ENCODE measurements at places on chromosomes 7 and 10.

DNA sequence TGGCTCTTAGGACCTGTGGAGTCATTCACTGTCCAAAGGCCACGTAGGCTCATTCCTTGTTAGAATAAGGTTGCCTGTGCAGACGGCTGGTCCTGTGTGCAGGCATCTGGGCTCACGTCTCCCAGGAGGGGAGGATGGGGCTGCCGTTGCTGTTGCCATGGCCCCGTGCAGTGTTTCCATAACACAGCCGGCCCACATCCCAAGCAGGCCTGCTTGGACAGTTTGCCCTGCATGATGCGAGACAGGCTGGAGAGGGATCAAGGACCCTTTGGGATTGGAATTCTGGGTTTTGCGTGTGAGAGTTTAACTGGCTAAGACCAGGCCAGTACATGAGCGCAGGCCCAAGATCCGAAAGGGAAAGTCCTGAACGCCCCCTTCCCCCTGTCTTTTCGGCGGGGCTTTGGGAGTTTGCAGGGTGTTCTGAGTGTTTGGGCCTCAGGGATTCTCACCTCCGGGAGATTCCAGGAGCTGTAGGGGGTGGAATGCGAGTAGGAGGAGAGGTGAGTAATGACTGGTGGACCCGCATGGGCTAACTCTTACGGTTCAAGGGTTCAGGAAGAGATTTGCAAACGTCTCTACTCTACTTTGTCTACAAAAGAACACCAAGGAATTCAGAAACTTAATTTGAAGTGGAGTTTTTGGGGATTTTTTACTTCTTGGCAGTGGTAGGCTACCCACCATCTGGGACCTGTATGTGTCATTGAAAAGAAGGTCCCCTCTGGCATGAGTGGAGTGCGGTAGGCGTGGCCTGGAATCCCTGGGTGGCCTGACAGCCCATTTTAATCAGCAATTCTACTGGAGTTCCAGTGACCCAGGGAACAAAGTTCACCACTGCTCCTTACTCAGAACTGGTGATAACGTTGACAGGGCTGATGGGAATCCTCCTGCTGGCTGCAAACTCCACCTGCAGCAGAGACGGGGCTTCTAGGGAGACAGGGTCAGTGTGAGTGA lies 125.4 kb downstream of the ITIH5 start:
- H3K4me1 ChIP-seq, result peaks cover 8% of the 10 kb centered on the region
- H3K4me3 ChIP-seq, result no peak overlapping the region
- H3K27me3 ChIP-seq, result peaks cover 13% of the 10 kb centered on the region
- H3K36me3 ChIP-seq, result no peaks in the 10 kb centered on the region
- H3K27ac ChIP-seq, result no peak overlapping the region

DNA sequence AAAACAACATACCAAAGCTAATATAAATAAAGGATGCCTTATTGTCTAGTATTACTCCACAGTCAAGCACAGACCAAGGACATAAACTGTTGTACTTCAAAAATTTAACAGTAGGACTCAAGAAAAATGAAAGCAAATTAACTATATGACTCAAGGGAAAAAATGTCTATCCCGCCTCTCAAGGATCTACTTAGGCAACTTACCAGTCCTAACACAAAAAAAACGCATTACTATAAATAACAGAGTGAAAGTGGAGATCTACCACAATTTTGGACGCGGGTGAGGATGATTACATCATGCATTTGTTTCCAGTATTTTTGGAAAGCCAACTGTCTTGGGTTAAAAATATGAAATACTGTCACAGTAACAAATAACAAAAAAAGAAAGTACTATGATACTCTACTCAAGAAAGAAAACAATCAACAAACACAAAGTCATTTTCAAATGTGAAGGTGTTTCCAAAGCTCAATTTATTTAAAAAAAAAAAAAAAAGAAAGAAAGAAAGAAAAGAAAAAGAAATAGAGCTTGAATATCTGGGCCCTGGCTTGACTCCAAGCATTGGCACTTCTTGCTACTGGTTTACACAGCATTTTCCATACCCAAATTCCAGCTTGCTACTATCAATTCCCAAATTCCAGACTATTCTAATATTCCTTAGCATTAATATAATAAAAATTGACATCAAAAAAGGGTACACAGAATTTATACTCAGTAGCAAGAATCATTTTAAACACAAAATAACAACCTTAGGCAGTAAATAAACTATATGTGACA lies 99.4 kb downstream of the RSU1 start:
- no peaks in the 10 kb centered on the region for H3K4me1 ChIP-seq
- no peak for DNase-seq
- no peak overlapping the region for H3K27ac ChIP-seq
- no peak overlapping the region for H3K4me3 ChIP-seq

- no peak overlapping the region for H3K4me3 ChIP-seq
- no peak overlapping the region for H3K27ac ChIP-seq
- no peak for DNase-seq
Observed at GRCh38 chr7:132861940-132862554, 219.8 kb downstream of the CHCHD3 start.

DNA sequence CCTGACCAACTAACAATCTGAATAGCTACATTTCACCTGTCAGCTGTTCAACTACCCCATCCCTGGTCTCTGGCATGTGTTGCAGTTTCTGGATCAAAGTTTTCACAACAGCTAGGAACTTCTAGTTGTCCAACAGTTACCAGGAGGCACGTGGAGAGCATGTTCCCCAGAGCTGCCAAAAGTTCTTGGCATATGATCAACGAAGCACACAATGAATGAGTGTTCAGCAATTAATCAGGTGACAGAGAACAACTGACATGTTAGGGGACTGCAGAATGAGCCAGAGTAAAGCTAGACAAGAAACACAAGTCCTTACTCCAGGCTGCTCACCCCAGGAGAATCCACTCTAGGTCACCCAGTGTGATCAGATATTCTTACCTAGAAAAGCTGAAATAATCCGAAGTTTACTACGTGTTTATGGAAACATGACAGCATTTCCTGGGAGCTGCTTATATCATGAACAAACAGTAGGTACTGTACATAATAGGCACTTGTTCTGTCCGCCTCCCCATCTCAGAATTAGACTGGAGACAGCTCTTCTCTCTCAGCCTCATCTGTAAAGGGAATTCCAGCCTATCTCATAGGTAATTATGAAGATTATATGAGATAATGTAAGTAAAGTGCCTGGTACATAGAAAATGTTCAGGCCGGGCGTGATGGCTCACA lies 50.6 kb downstream of the ZNF438 start:
- no peaks in the 10 kb centered on the region for H3K27me3 ChIP-seq
- no peak for DNase-seq
- H3K4me3 ChIP-seq, result no peak overlapping the region
- H3K27ac ChIP-seq, result no peak overlapping the region
- no peaks in the 10 kb centered on the region for H3K4me1 ChIP-seq

- no peak overlapping the region for H3K27ac ChIP-seq
- H3K4me1 ChIP-seq, result no peaks in the 10 kb centered on the region
- no peaks in the 10 kb centered on the region for H3K36me3 ChIP-seq
- no peak overlapping the region for H3K4me3 ChIP-seq
- no peaks in the 10 kb centered on the region for H3K27me3 ChIP-seq
Observed at GRCh38 chr7:67604461-67605386, 608.1 kb downstream of the TYW1 start.

- no peaks in the 10 kb centered on the region for H3K36me3 ChIP-seq
- H3K4me1 ChIP-seq, result no peaks in the 10 kb centered on the region
- H3K4me3 ChIP-seq, result no peak overlapping the region
- no peak for DNase-seq
- no peak overlapping the region for H3K27ac ChIP-seq
- H3K27me3 ChIP-seq, result no peaks in the 10 kb centered on the region
Observed at GRCh38 chr7:54091322-54091721, 450.9 kb upstream of the VSTM2A start.

- peaks cover 29% of the 10 kb centered on the region for H3K36me3 ChIP-seq
- peaks cover 34% of the 10 kb centered on the region for H3K4me1 ChIP-seq
- peak overlapping the region; percentile 95 for H3K27ac ChIP-seq
- peak overlapping the region; percentile 95 for H3K4me3 ChIP-seq
Observed at GRCh38 chr10:110918269-110918642, 724 bp downstream of the BBIP1 start.

GRCh38 chr7:13560441-13560840 lies 429.0 kb downstream of the ETV1 start:
- DNase-seq, result no peak
- H3K36me3 ChIP-seq, result no peaks in the 10 kb centered on the region
- no peaks in the 10 kb centered on the region for H3K4me1 ChIP-seq
- H3K27ac ChIP-seq, result no peak overlapping the region
- H3K27me3 ChIP-seq, result peaks cover 9% of the 10 kb centered on the region

- H3K4me3 ChIP-seq, result no peak overlapping the region
- H3K36me3 ChIP-seq, result no peaks in the 10 kb centered on the region
- DNase-seq, result no peak
- H3K27me3 ChIP-seq, result peaks cover 15% of the 10 kb centered on the region
Observed at GRCh38 chr7:455110-455928, 64.3 kb downstream of the PDGFA start.

DNA sequence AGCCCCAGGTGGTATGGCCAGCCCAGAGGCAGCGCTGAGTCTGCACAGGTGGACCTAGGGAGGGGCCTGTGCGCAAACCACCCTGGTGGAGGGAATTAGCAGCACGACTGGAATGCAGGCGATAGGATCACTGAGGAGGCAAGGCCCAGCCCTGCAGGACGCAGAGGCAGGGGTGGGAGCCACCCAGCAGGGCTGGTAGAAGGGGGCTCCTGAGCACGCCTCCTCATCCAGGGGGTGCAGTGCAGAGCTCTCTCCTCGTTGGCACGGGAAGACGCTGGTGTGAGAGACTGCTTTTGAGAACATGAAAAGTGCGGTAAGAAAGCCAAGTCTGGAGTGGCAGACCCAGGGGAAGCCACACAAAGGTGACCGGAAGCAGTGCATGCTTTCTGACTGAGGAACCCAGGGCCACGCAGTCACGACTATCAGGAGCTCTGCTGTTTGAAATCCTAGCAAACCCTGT lies 6.0 kb downstream of the FXYD4 start:
- no peak overlapping the region for H3K27ac ChIP-seq
- DNase-seq, result no peak

DNA sequence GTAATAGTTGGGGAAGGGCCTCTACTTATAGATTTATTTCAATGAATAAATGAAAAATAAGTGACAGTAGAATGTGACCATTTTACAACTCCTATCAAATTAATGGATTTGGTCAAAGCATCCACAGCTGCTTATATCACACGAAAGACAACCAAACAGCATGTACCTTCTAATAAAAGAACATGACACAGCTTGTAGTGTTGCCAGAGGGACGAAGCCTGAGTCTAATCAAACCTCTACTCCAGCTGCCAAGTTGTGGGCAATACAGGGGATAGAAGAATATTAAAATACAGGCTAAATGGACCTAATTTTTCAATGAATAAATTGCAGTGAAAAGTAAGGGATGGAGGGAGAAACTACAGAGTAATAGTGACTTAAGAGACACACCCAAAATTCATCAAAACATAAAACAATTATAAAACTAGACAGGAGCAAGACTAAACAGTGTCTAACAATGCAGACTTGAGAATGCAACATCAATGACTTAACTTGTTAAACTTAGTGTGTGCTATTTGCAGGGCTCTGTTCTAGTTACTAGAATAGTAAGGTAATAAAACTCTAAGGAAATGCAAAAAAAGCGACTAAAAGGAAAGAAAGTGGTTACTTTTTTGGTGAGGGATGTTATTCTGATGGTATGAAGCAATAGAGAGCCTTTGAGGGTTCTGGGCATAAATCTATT lies 853.8 kb downstream of the GRM8 start:
- H3K4me3 ChIP-seq, result no peak overlapping the region
- H3K27me3 ChIP-seq, result no peaks in the 10 kb centered on the region
- no peak overlapping the region for H3K27ac ChIP-seq
- H3K4me1 ChIP-seq, result no peaks in the 10 kb centered on the region
- no peak for DNase-seq

GRCh38 chr10:21888959-21889358 lies 114.6 kb downstream of the DNAJC1 start:
- no peak for DNase-seq
- peak overlapping the region; percentile 41 for H3K4me3 ChIP-seq
- H3K27ac ChIP-seq, result no peak overlapping the region
- no peaks in the 10 kb centered on the region for H3K36me3 ChIP-seq
- H3K27me3 ChIP-seq, result no peaks in the 10 kb centered on the region

- no peak for DNase-seq
- no peaks in the 10 kb centered on the region for H3K4me1 ChIP-seq
- no peaks in the 10 kb centered on the region for H3K27me3 ChIP-seq
- no peak overlapping the region for H3K27ac ChIP-seq
- peaks cover 6% of the 10 kb centered on the region for H3K36me3 ChIP-seq
Observed at GRCh38 chr10:28113202-28113601, 114.3 kb upstream of the ODAD2 start.

DNA sequence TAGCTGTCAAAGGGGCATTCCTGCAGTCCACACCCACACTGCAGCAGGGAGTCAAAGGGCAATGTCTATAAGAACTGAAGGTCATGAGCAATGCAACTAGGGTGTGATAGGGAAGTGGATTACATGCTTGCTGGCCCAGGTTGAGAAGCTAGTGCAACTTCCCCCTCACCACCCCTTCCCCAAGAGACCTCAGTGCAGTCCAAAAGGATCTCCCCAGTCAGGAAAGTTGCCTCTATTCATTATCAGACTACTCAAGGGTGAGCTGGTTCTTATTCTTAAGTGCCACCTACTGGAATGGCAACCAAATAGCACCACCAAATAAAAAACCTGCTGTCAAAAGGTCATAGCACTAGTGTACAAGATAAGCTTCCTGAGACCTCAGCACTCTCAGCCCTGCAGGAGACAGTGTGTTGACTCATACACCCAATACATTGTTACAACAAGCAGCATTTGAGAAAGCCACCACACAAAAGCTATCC lies 28.2 kb downstream of the MTERF1 start:
- H3K36me3 ChIP-seq, result peaks cover 1% of the 10 kb centered on the region
- peaks cover 36% of the 10 kb centered on the region for H3K4me1 ChIP-seq
- H3K27ac ChIP-seq, result no peak overlapping the region
- DNase-seq, result no peak
- no peaks in the 10 kb centered on the region for H3K27me3 ChIP-seq

DNA sequence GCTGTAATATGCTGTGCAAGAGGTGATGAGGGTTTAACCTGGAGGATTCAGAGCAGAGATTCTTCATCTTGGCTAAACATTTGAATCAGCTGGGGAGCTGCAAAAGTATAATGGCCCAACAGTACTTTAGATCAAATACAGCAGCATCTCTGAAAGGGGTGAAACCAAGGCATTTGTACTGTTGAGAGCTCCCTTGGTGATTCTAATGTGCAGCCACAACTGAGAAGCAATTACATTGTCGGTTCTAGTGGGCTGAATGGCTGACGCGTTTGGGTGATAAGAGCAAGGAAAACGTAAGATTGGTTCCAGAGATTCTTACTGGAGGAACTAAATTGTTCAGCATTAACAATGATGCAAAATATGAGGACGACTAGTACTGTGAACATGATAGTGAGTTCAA lies 269.7 kb downstream of the AGMO start:
- H3K36me3 ChIP-seq, result peaks cover 2% of the 10 kb centered on the region
- H3K4me1 ChIP-seq, result no peaks in the 10 kb centered on the region
- no peak for DNase-seq
- no peak overlapping the region for H3K27ac ChIP-seq
- no peaks in the 10 kb centered on the region for H3K27me3 ChIP-seq
- H3K4me3 ChIP-seq, result no peak overlapping the region

Data from central memory CD8-positive, alpha-beta T cell (primary cell).